Amniotic epithelial cell (primary cell): ENCODE measurements at places on chromosomes 16 and 17.

DNA sequence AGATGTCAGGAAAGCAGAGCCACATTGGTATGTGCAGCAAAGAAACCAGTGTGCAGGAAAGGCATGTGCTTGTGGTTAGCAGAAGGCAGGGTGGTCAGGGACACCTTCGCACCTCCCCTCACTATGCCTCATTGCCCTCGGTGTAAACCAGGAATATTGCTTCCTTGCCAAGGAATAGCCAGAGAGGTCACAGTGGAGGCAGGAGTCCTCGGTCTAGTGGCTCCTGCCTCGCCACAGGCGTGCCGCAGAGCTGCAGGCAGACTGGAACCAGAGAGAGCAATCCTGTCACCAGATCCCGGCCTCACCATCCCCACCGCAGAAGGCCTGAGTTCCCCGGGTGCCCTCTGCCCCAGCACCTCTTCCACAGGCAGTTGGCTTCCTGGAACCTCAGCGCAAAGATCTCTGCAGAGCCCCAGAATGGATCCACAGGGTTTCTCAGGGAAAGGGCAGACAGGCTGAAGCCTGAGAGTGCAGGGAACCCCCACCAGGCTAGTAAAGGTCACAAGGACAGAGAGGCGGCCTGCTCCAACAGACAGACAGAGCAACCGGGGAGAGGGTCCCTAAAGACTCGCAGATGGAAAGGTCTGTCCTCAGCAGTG, 21.6 kb downstream of the CCDC182 start:
- DNase-seq: no peak

DNA sequence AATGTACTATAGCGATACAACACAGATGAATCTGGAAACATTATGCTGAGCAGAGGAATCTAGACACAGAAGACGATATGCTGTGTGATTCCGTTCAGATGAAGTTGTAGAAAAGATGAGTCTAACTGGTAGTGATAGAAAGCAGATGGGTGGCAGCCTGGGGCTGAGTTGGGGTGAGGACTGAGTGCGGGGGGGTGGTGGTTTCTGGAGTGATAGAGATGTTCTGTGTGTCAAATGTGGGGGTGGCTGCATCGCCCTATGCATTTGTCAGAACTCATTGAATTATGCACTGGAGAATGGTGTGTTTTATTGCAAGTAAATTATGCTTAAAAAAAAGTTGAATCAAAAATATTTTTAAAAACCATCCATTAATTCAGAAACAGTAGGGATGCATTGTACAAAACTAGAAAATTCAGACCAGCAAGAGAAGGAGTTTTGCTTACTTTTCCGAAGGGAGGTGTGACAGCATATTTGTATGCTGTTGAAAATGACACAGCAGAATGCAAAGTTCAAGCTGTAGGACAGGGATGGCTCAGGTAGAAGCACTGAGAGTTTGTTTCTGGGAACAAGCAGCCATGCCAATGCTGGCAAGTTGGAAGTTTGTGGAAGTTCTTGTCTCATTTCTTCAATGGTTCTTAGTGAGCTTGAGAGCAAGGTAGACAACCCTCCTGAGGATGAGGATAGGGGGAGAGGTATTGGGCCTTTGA, 13.0 kb upstream of the DRG2 start:
- no peak for DNase-seq

GRCh38 chr17:75875182-75875939, 3.0 kb downstream of the TRIM47 start:
- DNase-seq: no peak

- DNase-seq: no peak
These were observed 1.6 kb downstream of the OSGIN1 start for GRCh38 chr16:83954577-83955016.

GRCh38 chr16:55494994-55495421, 13.9 kb upstream of the LPCAT2 start:
- peak; percentile 95 for DNase-seq

GRCh38 chr16:77645764-77646163, 76.5 kb upstream of the NUDT7 start:
- no peak for DNase-seq

- DNase-seq: no peak
These were observed 559 bp downstream of the CACNG5 start for GRCh38 chr17:66835476-66835875.

GRCh38 chr16:10266809-10267208, 84.6 kb upstream of the GRIN2A start:
- DNase-seq: no peak

DNA sequence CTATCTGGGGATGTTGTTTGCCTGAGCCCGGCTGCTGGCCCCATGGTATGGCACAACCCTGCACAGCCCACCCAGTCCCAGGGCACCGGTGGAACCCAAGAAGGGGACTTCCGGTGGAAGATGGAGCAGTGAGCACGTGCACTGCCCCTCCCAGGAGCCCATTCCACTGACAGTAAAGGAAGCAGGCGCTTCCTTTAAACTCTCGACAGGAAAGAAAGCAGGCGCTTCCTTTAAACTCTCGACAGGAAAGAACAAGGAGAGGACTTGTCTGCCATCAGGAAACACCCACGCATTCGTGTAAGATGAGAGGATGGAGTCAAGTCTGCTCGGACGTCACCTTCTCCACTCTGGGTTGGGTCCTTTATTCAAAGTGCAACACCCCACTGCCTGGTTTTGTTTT, 53.7 kb downstream of the IL21R start:
- DNase-seq: no peak

DNA sequence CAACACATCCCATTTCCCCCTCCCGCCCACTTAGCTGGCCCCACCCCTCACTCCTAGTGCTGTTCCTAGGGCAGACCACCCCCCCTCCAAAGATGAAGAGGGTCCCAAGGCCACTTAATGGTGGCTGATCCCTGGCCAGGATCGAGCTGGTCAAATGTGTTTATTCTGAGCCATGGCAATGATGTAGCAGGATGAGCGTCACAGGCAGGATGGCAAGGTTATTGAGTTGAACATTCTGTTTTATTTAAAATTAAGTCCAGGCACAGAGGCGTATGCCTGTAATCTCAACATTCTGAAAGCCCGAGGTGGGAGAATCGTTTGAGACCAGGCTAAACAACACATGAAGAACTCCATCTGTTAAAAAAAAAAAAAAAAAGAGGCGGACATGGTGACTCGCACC, 12.2 kb downstream of the ZNF423 start:
- DNase-seq: no peak

DNA sequence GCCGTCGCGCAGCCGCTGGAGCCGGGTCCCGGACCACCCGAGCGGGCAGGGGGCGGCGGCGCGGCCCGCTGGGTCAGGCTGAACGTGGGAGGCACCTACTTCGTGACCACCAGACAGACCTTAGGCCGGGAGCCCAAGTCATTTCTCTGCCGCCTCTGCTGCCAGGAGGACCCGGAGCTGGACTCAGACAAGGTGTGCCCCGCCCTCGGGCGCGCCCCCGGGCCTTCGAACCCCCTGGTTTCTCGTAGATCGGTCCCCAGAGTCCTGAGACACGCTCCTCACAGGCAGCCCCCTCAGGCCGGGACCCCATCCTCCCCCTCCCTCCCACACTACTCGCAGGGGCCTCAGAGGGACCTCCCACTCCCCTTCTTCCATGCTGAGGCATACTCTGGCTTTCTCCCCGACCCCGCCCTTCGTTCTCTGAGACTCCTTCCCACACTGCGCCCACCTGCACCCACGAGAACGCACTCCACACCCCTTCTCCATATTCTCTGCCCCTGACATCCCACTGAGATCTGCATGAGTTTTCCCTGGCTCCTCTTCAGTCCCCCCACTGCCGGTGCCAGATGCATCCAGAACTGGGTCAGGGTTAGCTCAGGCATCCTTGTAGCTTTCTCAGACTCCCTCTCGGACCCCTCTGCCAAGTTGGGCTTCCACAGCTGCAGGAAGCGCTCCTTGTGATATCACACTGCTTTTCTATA, 523 bp downstream of the KCTD2 start:
- DNase-seq: no peak
